ENCODE measurements at places on chromosomes 12 and 14.

DNA sequence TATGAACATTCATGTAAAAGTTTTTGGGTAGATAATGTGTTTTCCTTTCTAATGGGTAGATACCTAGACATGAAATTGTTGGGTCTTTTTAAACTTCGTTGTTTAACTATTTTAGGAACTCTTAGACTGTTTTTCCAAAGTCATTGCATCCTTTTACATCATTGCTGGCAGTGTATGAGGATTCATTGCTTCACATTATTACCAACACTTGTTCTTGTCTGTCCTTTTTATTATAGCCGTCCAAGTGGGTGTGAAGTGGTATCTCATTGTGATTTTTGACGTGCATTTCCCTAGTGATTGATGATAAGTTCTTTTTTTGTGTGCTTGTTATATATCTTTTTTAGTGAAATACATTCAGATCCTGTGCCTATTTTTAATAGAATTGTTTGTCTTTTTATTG is 39.4 kb downstream of the USP15 start:
- DNase-seq: no peak

DNA sequence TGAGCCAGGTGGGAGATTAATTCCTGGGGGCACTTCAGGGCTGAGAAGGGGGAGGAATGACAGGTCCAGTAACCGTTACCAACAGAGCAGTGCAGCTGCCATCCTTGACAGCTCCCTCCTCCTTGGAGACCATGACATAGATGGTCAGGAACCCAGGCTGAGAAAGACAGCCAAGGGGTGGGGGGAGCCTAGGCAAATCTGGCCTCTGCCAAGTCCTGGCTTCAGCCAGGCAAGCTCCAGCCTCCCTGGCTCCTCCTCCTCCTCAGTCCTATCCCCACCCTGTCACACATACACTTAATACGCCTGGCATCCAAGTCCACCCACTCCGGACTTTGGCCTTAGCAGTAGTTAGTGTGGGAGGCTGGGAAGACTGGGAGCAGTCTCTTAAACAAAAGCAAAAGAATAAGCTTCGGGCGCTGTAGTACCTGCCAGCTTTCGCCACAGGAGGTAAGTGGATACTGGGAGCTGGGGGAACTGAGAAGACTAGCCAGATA is at the start of gene RDH5:
Gene RDH5, plus strand, starts transcription at position 323 of the 494 bp plus-strand sequence. CDS start 792 bp downstream, outside the sequence.
- no peak for DNase-seq

GRCh38 chr12:12612358-12612757 is 682 bp downstream of the CREBL2 start:
- no peak for DNase-seq

DNA sequence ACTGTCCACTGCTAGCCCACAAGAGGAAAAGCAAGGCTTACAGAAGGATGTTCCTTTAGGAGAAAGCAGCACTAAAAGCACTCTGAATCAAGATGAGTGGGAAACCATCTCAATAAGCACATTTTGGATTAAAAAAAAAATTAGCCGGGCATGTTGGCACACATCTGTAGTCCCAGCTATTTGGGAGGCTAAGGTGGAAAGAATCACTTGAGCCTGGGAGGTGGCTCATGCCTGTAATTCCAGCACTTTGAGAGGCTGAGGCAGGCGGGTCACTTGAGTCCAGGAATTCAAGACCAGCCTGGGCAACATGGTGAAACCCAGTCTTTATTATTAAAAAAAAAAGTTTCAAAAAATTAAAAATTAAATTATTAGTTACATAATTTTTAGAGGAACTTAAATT is 17.0 kb upstream of the ARL1 start:
- DNase-seq: no peak

- DNase-seq: peak; percentile 28
These were observed 6.8 kb downstream of the KRT74 start for GRCh38 chr12:52566847-52567291.

- no peak for DNase-seq
These were observed 48.2 kb upstream of the PLXNC1 start for GRCh38 chr12:94100211-94100627.

DNA sequence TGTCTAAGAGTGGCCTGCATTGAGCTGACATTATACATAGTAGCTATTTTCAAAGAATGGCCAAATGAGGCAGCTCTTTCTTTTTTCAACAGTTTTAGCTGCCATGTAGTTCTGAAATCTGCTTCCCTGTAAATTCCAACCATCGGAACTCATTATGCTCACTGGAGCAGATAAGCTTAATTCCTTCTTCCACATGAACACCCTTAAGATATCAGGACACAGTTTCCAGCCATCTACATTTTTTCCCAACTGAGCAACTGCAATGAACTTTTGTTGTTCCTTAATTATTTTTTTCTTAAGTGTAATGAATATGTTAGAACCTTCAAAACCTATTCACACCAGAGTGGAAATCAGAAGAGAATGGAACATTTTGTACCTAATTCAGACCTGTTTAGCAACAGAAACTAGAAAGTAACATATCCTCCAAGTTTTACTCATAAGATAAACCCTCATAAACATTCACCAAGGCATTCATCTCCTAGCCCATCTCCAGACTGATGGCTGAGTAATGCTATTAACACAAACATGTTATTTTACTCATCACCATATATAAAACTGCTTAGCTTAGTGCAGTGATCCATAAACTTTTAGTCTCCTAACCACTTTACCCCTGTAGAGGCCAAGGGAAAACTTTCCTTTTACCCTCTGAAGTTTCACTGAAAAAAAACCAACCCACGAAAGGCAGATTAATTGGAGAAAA is 296.1 kb upstream of the SYT1 start:
- no peak for DNase-seq

GRCh38 chr14:96249029-96249428 is 7.0 kb upstream of the BDKRB1 start:
- no peak for DNase-seq

DNA sequence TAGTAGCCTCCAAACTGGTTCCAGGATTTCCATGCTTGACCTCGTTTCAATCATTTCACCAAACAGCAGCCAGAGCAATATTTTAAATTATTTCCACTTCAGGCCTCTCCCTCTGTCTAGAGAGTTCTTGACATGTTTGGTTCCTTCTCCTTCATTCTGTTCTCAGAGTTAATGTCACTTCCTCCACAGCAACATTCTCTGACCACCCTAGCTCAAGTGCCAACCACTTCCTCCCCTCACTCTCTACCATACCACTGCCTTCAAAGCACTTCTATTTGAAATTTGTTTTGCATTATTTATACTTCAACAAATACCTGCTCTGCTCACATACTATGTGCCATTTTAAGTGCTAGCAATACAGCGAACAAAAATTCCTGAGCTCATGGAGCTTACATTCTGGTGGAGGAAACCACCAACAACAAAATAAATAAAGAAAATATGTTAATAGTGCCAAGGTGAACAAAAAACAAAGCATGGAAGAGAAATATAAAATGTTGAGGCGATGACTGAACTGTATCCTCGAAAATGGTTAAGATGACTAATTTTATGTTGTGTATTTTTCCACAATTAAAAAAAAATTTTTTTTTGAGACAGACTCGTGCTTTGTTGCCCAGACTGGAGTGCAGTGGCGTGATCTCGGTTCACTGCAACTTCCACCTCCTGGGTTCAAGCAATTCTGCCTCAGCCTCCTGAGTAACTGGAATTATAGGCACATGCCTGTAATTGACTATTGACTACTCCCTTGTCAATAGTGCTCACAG is 17.3 kb downstream of the BAZ1A start:
- DNase-seq: no peak

DNA sequence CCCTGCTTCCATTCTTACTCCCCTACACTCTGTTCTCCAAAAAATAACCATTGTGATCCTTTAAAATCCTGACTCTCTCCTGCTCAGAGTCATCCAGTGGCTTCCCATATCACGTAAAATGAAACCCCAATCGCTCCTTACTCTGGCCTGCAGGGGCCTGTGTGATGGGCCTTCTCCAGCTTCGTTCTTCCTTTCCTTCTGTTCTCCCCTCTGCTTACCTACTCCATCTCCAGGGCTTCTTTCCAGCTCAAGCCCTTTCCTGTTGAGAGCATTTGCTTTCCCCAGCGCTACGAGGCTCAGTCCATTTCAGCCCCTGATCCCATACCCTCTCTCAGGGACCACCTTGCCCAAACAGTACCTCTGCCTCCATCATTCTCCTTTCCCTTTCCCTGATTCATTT is 144.4 kb upstream of the ARHGAP5 start:
- DNase-seq: no peak

DNA sequence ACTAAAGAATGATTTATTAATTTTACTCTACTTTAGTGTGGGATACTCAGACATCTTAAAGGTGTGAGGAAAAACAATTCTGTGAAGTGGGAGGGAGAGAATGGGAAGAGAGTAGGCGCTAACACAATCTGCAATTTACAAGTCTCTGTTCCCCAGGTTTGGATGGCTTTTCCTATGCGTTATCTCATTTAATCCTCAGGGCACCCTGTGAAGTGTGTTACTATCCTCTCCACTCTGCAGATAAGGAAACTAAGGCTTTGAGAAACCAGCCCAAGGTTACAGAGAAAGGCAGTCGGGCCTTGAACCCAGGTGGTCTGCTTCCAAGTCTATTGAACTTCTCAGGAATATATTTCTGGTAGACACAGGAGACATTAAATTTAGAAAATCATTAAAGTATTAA is 36.2 kb upstream of the TUBA1C start:
- DNase-seq: no peak

DNA sequence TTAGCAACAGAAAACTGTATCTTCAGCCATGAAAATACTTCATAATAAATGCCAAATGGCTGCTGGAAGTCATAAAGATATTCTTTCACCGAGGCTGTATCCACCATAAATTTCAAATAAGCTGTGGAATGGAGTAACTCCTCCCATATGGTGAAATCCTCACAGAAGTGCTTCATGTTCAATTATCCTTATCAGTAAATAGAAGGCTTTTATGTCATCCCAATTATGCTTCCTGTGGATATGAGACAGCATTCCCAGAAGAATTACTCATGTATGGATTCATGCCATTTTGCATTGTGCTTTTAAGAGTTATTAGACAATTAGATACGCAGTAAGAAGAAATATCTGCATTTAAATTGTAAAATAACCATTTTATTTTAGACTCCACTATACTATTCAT is 99.0 kb downstream of the RTN1 start:
- DNase-seq: no peak

DNA sequence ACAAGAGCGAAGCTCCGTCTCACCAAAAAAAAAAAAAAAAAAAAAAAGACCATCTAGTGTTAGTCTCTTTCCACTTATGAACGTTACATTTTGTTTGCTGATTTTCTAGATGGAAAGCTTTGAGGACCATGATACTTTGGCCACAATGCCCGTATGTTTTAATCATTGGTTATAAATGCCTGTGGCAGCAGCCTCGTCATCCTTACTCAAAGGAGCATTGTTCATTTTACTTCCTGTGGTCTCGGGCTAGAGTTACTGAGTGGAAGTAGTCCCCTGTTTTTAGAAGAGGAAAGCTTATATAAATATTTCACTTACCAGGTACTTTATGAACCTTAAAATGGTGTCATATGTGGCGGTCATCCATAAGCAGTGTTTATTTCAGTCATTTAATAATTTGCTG is 359.9 kb downstream of the AEBP2 start:
- no peak for DNase-seq

DNA sequence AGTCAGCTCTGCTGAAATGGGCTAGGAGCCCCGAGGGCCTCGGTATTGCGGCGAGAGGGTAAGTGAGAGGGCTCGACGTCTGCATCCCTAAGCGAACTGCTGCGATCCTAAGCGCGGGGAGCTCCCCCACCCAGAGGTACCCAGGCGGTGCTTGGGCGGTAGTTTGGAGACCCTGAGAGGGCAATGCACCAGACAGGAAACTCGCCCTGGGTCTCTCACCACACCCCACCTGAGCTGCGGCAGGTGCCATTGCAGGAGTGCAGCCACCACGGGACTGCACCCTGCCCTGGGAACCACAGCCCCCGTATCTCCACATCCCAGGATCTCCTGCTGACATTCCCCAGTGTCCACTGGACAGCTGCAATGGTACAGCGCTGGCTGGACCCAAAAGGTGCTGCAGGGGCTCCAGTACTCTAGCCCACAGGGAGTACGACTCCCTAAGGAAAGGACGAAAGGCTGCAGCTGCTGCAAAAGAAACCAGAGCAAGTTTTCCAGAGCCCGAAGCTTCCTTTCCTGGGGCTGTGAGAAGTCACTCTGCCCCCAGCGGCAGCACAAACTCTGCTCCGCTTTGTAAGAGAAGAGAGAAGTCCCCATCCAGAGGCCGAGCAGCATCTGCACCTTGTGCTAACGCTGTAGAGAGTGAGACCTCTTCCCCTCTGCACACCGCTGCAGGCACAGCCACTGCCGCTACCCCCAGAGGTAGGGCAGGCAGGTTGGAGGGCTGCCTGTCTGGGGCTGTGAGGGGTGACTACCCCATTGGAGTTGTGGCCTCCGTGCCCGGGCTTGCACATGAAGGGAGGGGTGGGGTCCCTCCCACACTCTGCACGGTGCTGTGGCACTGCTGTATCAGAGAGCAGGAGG is 31.1 kb upstream of the MON2 start:
- DNase-seq: peak; percentile 4

DNA sequence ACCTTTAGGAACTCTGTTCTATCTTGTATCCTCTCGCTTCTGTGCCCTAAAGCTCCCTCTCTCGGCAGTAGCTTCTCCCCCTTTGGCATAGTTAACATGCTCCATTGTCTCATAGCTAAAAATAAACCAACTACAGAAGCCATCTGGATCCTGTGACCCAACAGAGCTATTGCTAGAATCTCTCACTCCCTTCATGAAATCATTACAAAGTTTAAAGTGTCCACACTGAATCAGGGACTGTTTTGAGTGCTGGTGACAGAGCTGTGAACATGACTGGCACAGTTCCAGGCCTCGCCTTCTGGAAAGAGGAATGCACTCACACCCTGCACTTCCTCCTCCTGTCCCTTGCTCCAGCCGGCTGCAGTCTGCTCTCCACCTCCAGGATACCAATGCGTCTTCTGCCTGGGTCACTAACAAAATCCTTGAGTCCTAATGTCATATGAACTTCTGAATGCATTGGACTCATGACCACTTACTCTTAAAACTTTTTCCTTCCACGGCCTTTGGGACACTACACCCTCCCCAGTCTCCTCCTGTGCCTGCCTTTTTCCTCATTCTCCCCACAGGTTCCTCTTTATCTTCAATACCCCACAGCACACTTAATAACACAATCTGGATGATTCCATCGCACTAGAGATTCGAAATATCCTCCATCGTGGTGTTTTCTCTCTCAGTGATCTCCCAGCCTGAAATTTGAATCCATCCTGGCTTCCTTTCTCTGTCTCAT is 13.2 kb downstream of the PLBD1 start:
- no peak for DNase-seq

- DNase-seq: peak; percentile 62
These were observed 11.9 kb downstream of the RARG start for GRCh38 chr12:53219956-53220693.

GRCh38 chr12:53005215-53005985 is 856 bp upstream of the EIF4B start:
- no peak for DNase-seq

All from activated CD8-positive, alpha-beta memory T cell treated with anti-CD3 and anti-CD28 coated beads for 1 hour (primary cell).